ENCODE measurements at places on chromosomes 3 and 15.

GRCh38 chr3:105564546-105565288 lies 198.0 kb downstream of the ALCAM start:
- no peak for DNase-seq

DNA sequence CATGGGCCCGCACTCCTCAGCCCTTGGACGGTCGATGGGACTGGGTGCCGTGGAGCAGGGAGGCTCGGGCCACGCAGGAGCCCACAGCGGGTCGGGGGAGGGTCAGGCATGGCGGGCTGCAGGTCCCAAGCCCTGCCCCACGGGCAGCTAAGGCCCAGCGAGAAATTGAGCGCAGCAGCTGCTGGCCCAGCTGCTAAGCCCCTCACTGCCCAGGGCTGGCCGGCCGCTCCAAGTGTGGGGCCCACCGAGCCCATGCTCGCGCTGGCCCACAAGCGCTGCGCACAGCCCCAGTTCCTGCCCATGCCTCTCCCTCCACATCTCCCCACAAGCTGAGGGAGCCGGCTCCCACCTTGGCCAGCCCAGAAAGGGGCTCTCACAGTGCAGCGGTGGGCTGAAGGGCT lies 259.4 kb downstream of the VGLL3 start:
- no peak for DNase-seq

DNA sequence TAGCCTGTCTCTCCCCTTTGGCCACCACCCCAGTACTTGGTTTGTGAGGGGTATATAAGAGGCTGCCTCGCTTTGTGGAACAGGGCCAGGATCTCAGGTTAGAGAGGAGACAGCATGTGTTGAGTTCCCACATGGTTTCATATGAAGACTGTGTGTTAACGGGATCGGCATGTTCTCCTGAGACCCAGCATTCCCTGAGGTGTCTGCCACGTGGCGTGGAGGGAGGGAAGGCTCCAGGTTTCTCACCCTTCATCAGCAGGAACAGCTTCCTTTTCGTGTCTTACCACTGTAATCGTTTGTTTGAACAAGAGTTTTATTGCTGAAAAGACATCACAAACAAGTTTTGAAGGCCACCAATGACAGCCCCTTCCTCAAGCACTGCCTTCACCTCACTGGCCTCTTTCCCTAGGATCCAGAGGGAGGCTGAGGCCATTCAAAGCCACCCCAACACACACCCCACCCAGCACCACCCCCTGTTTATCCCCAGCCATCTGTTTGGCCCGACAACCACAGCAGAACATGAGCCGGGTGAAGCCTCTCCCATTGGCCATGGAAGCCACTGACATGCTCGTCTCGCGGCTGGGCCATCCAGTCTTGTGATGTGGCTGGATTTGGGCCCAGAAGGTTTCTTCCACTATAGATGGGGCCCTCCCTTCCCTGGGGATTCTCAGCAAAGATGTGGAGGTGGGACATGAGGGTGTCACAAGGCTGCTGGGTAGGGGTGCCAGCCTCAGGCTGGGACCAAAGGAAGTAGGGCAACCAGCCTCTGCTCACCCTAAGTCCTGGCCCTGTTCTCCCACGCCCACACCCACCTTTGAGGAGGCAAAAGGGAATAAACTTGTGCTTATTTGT lies 10.0 kb downstream of the BHLHE40 start:
- no peak for DNase-seq

GRCh38 chr15:33453761-33454160 lies 143.0 kb downstream of the RYR3 start:
- no peak for DNase-seq

GRCh38 chr3:47421741-47422649 lies 41.2 kb downstream of the PTPN23 start:
- DNase-seq = no peak

DNA sequence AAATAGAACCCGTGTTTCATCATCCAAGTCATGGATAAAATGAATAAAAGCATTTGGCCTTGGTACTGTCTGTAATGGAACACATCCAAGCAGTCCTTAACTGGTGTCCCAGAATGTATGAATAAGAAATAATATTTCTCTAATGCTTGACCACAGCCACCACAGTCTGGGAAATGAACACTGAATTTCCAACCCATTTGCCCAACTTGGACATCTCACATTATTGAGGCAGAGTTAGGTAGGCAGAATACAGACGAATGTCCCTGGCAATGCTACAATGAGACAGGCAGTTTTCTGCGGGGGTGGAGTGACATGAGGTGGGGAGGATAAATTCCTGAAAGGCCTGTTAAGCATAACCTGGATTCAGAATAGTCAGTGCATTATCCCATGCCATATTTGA lies 245.7 kb downstream of the ZIC1 start:
- DNase-seq = no peak

DNA sequence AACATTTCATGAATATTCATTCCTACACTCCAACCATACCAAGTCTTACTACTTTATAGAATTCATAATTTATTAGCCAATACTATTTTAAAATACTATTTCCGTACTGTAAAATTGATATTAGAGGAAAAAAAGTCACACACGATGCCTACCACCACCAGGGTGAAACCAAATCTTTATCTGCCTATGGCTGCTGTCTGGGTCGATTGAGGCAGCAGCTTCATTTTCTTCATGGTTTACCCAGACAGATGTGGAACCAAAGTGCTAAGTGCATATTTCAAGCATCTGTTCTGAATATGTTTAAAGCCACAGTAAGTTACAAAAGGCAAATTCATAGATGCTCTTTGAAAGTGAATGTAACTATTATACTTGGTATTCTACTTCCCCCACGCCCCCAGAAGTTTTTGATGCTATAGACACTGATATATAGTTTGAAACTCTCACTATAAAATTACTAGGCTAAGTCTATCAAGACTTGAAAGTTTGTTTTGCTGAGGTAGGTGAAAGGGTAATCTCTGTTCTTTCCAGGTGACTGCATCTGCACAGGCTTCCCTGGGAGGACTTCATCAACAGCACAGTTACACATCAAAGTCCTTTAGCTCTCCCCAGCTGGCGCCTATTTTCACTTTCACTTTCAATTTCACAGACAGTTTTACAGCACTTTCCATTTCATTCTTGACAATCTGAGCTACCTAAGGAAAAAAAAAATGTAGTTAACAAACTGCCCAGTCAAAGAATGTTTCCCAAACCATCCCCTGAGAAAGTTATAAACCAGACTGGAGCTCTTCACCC lies 113.9 kb downstream of the POLQ start:
- DNase-seq = peak; percentile 69

DNA sequence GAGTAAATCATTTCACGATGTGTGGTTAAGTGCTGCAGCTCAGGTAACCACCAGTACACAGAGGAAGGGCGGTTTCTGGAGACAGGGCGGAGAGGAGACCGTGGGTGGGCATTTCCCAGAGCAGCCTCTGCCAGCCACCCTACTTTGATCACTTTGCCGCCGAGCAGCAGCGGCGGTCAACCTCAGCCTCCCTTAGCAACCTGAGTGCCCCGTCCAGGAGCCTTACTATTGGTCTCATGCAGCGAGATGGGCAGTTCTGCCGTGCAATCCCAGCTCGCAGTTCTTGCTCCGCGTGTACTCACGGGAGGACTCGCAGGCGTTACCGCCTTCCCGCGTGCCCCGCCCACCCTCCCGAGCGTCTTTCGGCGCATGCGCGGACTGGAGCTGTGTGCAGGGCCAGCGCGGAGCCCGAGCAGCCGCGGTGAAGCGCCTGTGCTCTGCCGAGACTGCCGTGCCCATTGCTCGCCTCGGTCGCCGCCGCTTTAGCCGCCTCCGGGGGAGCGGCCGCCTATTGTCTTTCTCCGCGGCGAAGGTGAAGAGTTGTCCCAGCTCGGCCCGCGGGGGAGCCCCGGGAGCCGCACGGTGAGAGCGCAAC lies at the start of gene AKAP13:
Gene AKAP13 (plus strand): TSS at position 387 of the 595 bp plus-strand sequence. CDS start 105,118 bp downstream, outside the sequence.
- DNase-seq = peak; percentile 92

- DNase-seq = no peak
Observed at GRCh38 chr3:175392653-175393052, 533.5 kb downstream of the NAALADL2 start.

GRCh38 chr15:61729646-61730045 lies 330.6 kb downstream of the VPS13C start:
- DNase-seq = no peak

DNA sequence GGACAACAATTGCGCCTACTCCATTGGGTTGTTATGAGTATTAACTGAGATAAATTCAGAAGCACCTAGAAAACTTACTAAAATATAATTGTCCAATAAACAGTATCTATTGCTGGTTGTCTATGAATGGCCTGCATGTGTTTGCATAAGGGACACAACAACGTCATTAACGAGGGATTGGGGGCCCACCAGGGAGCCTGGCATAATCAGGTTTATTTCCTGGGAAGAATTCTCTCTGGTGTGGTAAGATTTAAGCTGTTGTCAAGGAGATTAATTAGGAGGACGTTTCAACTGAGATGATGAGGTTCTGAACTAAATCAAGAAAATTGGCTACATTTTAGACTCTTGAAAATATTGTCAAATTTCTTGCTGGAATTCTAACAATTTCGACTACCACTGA lies 176.1 kb upstream of the CDIN1 start:
- no peak for DNase-seq

DNA sequence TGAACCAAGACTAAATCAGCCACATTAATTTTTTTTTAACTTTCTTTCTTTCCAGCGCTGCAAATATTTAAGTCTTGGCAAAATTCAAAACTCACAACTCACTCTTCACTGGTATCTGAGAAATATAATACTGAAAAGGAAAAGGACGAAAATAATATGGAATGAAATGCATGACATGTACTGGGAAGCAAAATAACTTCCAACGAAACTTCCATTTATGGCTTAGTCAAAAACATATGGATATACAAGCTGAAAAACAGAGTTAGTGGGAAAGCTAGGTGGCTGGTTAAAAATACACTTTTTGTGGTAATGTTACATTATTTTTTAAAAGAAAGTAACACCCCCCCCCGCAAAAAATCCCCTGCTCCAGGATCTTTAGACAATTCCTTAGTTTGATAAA lies 86.1 kb downstream of the TM4SF4 start:
- DNase-seq = no peak

GRCh38 chr3:14849638-14850230 lies 31.0 kb downstream of the FGD5 start:
- DNase-seq = no peak

DNA sequence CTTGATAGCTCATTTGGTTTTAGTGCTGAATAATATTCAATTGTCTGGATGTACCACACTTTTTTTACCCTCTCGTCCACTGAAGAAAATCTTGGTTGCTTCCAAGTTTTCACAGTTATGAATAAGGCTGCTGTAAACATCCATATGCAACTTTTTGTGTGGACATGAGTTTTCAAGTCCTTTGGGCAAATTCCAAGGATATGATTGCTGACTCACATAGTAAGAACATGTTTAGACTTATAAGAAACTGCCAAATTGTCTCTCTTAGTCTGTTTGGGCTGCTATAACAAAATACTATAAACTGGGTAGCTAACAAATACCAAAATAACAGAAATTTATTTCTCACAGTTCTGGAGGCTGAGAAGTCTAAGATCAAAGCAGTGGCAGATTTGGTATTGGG lies 59.5 kb upstream of the TNFSF10 start:
- DNase-seq = no peak

GRCh38 chr3:171996178-171996817 lies 43.1 kb upstream of the FNDC3B start:
- DNase-seq = no peak

GRCh38 chr15:78565951-78566774 lies 843 bp downstream of the CHRNA5 start:
- no peak for DNase-seq

GRCh38 chr3:4411236-4411635 lies 55.8 kb downstream of the SUMF1 start:
- DNase-seq = no peak

DNA sequence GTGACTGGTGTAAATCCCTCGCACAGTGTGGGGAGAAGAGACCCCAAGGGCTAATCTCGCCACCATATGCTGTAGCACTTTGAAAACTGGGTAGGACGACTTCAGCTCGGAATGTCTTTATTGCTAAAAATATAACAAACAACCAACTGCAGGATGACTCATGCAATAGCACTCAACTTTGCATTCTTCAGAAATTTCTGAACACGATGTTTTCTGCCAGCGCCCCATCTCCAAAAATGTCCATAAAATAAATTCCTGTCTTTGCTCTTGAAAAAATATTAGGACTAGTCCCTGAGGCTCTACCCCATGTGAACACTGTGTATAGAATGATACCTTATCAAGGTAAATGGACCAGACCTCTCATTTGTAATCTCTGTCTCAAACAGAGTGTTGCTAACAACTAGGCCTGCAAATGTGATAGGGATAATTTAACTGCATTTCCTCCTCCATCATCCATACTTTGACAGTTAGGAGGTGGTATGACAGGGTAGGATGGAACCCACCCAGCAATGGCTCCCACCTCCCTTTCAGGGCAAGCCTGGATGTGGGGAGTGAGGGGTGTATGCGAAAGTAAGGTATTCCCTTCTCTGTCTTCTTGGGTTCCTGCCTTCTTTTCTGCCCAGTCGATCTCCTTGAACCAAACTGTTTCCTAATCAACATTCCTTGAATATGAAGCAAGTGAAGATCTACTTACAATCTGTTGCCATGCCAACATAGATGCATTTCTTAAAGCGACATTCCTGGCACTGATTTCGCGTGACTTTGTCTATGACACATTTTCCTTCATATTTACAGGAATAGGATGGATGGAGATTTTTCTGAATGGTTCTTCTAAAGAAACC lies 201.1 kb downstream of the NR1D2 start:
- DNase-seq = no peak

GRCh38 chr3:150449169-150449721 lies 41.1 kb downstream of the TSC22D2 start:
- DNase-seq = no peak

DNA sequence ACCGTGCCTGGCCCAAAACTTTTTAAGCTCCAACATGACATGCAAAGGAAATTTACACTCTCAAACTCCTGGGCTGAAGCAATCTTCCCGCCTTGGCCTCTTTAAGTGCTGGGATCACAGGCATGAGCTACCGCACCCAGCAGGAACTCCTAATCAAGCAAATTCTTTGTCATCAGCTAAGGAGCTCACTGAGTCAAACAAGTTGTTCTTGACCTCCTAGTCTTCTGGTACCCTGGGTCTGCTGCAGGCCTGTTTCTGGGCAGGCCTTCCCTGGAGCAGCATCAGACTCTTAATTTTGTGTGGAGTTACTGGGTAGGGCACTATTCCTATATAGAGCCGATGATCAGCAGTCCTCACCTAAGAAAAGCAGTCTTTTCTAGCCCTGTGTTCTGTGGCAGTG lies 68.4 kb upstream of the FLNB start:
- no peak for DNase-seq

- no peak for DNase-seq
Observed at GRCh38 chr3:33980252-33980651, 181.8 kb downstream of the PDCD6IP start.

Measured in activated CD4-positive, alpha-beta T cell treated with anti-CD3 and anti-CD28 coated beads, Interleukin-2, amount 50 U/mL, for 24 hours (primary cell).